ENCODE measurements at places on chromosomes 1 and 21. TPM values are rescaled to one million over a fixed set of nuclear protein-coding genes. Genes with fewer than 3 reads are reported as not detected.

- H3K4me1 ChIP-seq = peaks cover 45% of the 10 kb centered on the region
- peaks cover under 1% of the 10 kb centered on the region for H3K36me3 ChIP-seq
- H3K27ac ChIP-seq = no peak overlapping the region
- DNase-seq = no peak
- no peaks in the 10 kb centered on the region for H3K27me3 ChIP-seq
Measured at GRCh38 chr1:22496536-22497160, 45.0 kb downstream of the ZBTB40 start.

DNA sequence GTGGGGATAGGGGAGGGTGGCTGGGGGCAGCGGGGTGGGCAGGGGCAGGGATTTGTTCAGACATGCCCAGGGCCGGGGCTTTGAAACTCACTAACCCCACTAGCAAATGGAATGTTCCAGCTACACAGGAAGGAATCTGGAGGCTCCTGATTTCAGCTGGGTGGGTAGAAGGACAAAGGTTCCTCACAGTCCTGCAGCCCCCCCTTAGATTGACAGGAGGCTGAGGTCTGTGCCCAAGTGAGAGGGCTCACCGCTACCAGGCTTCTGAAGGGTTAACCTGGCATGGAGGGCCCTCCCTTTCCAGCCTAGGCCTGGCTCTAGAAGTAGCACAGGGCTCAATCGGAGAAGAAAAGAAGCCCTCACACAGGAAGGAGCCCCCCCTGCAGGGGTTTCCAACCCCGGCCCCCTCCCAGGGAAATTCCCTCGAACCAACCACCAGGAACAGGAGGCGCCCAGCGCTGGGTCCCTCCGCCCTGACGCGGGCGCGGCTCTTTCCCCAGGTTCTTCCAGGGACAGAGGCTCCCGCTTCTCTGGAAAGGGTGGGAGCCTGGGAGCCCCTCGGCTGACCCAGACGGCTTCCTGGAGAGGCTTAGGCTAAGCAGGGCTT lies 3.3 kb downstream of the EPHA2 start:
- H3K4me3 ChIP-seq = peak overlapping the region; percentile 94
- no peaks in the 10 kb centered on the region for H3K4me1 ChIP-seq
- H3K27me3 ChIP-seq = no peaks in the 10 kb centered on the region
- H3K27ac ChIP-seq = peak overlapping the region; percentile 93
- DNase-seq = no peak
- H3K36me3 ChIP-seq = peaks cover 30% of the 10 kb centered on the region

GRCh38 chr1:117686907-117687306 lies 81.1 kb downstream of the TENT5C start:
- no peaks in the 10 kb centered on the region for H3K36me3 ChIP-seq
- H3K27me3 ChIP-seq = no peaks in the 10 kb centered on the region
- peak; percentile 47 for DNase-seq
- H3K4me1 ChIP-seq = peaks cover 51% of the 10 kb centered on the region

Gene TCHH
- 0.04 TPM for total RNA-seq

Measured in right atrium auricular region (tissue), 2 donors.